ENCODE measurements at places on chromosomes 2 and 18. TPM values are rescaled to one million over a fixed set of nuclear protein-coding genes. Genes with fewer than 3 reads are reported as not detected.

HRH4 gene
- total RNA-seq: not detected

PROKR1 gene
- not detected for total RNA-seq

HES6 gene
- 8.3 TPM for total RNA-seq

CIB4 gene
- total RNA-seq: not detected

FBLN7 gene
- total RNA-seq: 10.4 TPM

MFSD2B gene
- total RNA-seq: not detected

C2orf80 gene
- total RNA-seq: not detected

DES gene
- total RNA-seq: 0.60 TPM

ALPG gene
- not detected for total RNA-seq

WNT10A gene
- total RNA-seq: 0.72 TPM

ALPI gene
- total RNA-seq: not detected

STON1 gene
- 7.0 TPM for total RNA-seq

GNAL gene
- total RNA-seq: not detected

NDC80 gene
- 83.3 TPM for total RNA-seq

All from RPMI7951 (cell line).